ENCODE measurements at places on chromosomes 12 and 14. TPM values are rescaled to one million over a fixed set of nuclear protein-coding genes. Genes with fewer than 3 reads are reported as not detected.

DNA sequence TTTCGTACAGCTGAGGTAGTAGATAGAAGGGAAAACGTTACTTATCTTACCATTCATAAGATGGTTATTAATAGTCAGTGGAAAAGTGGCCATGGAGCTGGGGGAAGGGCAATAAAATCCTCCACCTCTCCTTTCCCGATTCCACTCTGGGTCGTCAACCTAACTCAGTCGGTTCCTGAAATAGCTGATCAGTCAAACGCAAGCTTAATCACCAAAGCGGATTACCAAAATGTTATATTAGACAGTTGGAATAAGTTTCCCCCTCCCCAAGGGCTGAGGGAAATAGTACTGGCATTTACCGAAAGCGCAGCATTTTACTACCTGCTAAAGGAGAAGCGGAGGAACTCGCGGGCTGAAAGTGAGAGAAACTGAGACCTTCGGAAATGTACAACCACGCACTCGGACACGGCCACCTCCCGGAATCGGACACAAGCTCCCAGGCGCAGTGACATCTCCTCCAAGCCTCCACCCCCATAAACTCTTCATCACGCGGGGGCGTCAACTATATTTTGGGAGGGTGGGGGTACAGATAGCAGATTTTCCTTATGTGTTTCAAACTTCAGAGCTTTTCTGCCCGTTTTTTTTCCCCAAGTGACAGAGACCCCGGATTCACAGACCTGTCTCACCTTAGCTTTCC, 1.2 kb downstream of the PPM1H start:
- no peak for DNase-seq

- no peak for DNase-seq
These were observed 27.4 kb upstream of the ABCD2 start for GRCh38 chr12:39646963-39647362.

DNA sequence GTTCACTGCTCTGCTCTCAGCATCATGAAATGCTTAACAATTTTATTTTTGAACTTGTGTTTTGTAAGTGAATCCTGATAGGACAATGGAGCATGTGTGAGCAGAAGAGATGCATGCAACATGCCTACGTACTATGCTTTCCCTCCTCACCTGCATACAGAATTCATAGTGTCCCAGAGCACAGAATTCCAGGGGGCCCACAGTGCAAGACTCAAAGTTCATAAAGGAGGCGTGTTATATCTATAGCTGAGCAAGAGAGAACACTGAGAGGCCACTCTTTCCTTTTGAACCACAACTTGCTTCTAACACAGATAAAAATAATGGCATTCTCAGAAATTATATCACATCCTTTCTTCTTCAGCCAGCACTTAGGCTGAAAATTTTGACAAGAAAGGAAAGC, 28.8 kb downstream of the BHLHE41 start:
- no peak for DNase-seq

DNAJC22 gene
- 3.1 TPM for total RNA-seq

Data from MG63 (cell line).